Activated T-cell treated with anti-CD3 and anti-CD28 coated beads, Interleukin-2, amount 50 U/mL, for 1 hour (primary cell): ENCODE measurements at places on chromosomes 2 and 18.

DNA sequence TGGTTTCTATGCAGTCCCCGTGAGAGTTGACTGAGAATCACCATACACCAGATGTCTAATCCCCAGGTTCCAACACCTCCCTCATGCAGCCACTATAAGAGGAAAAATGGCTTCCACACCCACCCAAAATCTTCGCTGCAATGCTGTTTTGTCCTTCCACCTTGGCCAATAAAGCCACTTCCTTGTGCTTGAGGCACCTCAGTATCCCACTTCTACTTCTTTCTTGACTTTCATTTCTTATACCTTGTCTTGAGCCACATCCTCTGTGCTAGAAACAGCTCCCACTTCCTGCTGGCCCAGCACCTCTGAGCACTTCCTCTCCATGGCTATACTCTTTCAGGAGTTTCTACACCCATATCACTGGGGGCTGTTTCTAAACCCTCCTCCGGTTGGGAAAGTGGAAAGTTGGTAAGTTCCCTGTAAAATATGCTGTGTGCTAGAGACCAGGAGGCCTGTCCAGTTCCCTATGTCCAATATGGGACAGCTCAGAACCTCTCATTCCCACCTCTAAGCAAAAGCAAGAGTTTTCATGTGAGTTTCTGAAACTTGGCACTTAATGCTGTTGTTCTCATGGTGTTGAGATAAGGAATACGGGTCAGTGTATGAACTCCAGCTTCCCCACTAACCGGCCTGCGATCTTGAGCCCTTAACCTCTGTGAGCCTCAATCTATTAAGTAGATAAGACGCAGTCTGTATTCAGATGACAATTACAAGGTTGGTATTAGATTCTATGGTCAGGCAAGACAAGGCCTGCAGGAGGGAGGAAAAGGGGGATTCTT is 209.1 kb upstream of the ID2 start:
- DNase-seq = no peak

DNA sequence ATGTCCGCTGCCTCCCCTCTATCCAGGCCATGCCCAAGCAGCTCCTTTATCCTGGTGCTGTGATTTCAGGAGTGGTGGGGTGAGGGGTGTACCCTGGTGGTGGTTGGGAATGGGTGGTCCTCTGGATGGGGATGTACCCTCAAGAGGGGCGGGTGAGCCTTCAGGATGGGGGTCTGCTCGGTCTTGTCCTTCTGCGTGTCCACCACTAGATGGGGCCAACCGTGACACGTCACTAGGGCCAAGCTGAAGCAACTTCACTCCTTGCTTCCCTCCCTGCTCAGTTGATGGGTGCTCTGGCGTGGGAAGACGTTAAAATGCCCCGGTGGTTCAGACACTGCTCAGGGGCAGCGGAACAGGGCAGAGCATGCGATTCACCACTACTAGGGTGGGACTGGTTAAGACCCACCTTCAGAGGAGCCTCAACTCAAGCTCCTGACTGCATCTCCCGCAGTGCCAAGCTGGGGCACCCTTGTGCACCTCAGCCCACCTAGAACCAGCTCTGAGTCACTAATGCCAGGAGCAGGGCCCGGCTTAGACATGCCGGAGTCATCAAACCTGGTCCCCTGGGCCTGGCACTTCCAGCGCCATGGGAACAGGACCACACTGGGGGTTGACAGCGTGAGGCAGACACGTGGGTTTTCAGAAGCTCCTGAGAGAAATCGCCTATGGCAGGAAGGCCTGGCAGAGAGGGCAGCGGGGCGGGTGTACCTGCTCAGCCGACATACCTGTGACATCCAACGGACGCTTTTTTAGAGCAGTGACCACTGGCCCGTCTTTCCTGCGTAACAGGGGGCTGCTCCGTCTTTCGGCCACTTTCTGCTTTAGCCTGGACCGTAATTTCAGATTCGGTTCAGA is 256.7 kb downstream of the HDAC4 start:
- peak; percentile 39 for DNase-seq

- no peak for DNase-seq
Observed at GRCh38 chr2:31302940-31303563, 69.1 kb downstream of the EHD3 start.

GRCh38 chr2:3242747-3243369 is 134.8 kb downstream of the EIPR1 start:
- no peak for DNase-seq

DNA sequence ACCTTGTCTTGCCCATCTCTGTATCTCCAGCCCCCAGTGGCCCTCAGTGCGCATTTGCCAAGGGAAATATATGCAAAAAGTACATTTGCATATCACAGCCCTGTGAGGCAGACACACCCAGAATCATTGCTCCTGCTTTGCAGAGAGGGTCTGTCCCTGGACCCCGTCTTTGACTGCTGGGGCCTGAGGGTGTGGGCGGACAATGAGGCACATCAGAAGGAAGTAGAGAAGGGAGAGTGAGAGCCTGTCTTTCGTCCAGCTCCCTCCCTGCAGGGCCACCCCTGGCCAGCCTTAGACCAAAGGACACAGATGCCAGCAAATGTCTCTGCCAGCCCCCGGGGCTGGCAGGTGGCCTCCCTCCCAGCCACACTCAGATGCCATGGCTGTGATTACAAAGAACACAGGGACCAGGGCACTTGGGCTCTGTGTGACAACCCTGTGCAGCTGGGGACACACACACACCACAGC is 516.2 kb upstream of the MYT1L start:
- no peak for DNase-seq

DNA sequence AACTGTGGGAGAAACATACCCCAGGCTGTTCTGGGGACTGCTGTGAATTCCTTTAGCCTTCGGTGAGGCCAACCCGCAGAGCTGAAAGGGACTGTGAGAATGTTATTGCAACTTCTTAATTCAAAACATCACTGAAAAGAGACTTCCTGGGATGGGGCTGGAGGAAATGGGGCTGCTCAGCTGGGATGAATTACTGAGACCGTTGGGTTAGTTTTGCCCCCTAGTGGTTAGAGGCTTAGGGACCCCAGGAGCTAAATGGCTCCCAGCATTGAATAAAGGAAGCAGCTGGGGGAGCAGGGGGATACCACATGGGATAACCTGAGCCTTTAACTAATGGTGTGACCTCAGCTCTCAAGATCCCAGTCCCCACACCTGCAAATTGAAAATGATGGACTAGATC is 941.1 kb upstream of the FANCL start:
- DNase-seq = no peak

GRCh38 chr2:30305235-30305634 is 73.9 kb downstream of the LBH start:
- DNase-seq = no peak

DNA sequence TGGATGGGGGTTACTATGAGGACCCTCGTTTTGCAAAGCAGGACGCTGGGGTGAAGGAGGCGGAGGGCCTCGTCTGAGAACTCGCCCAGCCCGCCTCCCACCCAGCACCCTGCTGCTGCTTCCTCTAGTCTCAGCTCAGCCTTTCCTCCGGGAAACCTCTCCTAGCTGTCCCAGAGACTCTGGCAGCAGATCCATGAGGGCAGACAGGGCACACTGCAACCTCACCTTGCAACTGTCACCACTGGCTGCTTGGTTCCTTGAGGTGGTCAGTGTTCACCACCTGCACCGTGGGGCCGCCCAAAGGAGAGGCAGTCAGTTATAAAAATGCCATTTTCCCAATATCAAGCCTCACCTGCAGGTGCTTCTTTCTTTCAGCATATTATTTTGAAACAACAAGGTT is 45.6 kb downstream of the PARD6G start:
- DNase-seq = no peak

- DNase-seq = no peak
Observed at GRCh38 chr2:19886261-19886660, 15.5 kb downstream of the TTC32 start.

DNA sequence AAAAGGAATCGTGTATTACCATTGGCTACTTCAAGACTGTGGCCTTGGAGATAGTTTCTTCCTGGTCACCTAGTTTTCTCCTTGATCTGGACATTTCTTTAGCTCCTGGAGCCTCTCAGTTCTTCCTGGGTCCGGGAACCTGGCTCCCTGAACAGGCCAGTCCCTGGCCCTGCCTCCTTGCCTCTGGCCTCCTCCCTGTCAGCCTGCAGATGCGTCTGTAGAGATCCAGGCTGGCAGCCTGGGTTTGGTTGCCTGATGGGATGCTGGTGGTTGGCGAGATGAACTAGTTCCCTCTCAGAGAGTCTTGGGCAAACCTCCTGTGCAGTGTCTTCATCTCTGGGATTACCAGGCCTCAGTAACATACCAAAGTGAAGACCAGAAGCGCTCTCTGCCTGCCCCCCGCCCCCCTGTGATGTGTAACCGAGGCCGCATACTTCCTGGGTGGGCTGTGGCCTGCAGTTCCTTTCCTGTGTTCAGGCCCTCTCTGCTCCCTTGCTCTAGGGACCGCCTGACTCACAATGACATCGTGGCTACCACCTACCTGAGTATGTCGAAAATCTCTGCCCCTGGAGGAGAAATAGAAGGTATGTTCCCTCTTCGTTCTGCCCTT is 85.4 kb downstream of the DYSF start:
- DNase-seq = no peak

- no peak for DNase-seq
Observed at GRCh38 chr2:117232305-117232704, 582.2 kb upstream of the DDX18 start.

DNA sequence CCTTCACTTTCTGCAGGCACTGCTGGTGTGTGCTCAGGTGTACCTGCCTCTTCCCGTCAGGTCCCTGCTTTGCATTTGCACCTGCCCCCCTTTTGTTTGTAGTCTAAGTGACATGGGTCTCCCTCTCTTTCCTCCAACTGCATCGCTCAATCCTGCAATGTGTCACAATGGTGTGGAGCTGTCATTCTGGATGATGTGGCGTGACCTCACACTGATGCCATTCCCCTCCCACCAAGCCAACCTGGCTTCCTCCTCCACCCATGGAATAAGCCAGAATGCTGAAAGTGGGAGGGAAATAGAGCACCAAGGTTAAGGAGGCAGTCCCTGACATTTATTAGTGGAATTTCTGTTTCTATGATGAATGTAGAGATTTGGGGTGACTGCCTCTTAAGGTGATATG is 156.7 kb downstream of the ZBTB7C start:
- no peak for DNase-seq

GRCh38 chr18:9328776-9329175 is 5.8 kb upstream of the TWSG1 start:
- no peak for DNase-seq

DNA sequence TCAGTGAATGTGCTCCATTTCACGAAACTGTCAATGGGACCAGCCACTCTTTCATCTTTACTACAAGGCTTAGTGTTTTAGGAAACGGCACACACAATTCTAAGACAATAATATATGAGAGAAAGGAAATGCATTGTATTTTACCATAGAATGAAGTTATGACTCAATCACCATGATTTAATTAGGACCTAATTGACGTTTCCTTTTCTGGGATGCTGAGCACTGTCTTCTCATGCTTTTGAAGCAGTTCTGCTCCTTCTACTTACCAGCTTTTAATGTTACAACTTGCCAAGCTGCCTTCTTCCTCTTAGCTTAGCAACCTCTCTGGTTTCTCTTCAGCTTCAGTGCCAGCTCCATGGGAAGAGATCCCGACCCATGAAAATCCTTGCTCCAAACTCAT is 94.3 kb upstream of the SERPINE2 start:
- DNase-seq = no peak
